ENCODE measurements at places on chromosomes 12 and 14.

DNA sequence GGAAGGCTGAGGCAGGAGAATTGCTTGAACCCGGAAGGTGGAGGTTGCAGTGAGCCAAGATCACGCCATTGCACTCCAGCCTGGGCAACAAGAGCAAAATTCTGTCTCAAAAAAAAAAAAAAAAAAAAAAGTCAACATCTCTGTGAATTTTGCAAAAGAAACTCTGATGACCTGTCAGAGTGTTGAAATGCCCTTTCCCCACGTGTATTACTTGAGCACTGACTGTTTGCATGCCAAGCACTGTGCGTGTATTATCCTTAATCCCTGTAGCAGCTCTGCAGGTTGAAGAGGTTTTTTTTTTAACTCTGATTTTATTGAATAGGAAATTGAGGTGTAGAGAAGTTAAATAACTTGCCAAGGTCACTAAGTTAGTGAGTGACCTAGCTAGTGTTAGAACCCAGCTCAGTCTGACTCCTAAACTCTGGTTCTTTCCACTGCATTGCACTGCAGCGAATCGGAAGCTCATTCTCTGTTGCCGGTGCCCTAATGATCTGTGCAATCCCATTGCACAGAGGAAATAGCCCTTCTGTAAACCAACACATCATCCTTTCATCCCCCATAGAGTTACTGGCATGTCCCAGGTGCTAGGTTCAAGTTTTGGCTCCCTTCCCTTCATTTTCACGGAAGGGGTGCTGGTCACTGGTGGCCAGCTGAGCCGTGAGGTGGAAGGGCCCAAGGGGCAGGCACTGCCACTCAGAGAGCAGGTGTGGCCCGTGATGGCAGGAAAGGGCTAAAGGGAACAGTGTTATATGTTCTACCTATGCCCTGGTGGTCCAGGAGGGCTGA is 122.3 kb downstream of the EML1 start:
- no peak for DNase-seq

DNA sequence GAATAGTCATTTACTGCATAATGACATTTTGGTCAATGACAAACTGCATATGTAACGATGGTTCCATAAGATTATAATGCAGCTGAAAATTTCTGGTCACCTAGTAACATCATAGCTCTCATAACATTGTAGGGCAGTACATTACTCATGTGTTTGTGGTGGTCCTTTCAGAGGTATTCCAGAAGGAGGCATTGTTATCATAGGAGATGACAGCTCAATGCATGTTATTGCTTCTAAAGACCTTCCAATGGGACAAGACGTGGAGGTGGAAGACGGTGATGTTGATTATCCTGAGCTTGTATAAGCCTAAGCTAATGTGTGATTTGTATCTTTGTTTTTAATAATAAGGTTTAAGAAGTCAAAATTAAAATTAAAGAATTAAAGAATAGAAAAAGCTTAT is 43.8 kb upstream of the TSPAN11 start:
- no peak for DNase-seq

DNA sequence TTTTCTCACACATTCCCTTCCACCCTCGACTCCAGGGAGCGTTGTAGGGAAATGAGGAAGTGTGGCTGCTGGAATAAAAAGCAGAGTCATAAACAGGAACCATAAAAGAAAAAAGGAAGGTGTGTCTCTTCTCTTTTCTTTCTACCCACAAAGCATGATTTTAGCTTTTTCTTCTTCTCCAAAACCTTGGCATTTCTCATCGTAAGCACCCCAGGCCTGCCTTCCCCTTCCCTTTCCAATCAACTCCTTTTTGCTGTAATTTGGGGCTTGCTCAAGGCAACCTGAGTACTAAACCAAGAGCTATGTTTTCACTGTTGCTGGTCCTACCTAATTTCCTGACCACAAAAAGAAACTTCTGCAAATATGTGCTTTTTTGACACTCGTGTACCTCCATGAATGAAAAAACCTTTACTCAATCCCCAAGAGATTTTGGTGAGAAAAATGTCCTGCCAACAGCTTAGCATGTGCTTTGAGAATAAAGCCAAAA is 9.2 kb downstream of the PLBD1 start:
- DNase-seq = no peak

- no peak for DNase-seq
These were observed 23.9 kb downstream of the VSX2 start for GRCh38 chr14:74263181-74263580.

DNA sequence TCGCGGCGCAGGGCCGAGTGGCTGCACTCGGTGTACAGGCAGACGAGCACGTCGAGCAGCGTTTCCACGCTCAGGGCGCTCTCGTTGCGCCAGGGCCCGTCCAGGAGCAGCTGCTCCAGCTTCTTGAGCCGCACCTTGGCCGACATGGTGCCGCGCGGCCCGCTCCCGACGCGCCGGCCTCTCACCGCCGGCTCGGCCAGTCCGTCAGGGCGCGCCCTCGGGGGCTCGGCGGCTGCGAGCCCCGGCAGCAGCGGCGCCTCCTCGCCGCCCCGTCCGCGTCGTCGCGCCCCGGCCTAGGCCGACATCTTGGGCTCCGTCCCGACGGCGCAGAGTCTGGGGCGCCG is 349 bp downstream of the CDC42BPB start:
- DNase-seq = no peak

DNA sequence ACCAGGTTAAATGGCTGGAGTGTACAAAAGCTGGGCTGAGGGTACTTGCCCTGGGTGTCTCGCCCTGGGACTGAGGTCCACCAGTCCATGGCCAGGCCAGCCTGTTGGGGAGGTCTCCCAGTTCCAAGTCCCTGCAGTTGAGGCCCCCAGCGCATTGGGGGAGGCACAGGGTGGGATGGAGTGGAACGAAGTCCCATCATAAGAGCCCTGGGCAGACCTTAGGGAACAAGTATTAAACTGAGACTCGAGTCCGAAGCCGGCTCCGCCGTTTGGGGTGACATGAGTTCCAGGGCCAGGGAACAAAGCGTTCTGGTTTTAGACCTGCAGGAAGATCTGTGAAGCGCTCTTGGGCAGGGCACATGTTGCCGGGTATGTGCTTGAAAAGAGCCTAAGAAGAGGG is 84.7 kb downstream of the ALG10 start:
- DNase-seq = no peak

- peak; percentile 80 for DNase-seq
These were observed 46.3 kb upstream of the FBXO21 start for GRCh38 chr12:117236456-117237001.

DNA sequence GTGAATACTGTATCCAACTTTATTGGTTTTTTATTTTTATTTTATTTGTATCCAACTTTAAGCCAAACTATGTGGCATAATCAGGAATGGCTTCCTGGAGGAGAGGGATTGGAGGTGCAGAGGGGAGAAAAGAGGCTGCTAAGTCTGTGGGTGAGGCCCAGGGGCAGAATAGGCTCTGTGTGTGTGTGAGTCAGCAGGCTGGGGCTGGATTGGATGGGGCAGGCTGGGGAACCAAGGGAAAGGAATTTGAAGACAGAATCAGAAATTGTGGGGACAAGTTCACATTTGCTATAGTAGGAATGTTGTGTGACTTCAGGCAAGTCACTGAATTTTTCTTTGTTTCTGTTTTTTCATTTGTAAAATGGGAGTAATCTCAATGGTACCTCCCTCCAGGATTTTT is 12.8 kb upstream of the RILPL1 start:
- no peak for DNase-seq

Measured in stimulated activated CD8-positive, alpha-beta memory T cell treated with anti-CD3 and anti-CD28 coated beads, Interleukin-7, amount 100 ng/mL, for 24 hours (primary cell).